ENCODE measurements at places on chromosomes 5 and 9.

- peak; percentile 22 for DNase-seq
These were observed 84.9 kb downstream of the RGS3 start for GRCh38 chr9:113548221-113549041.

DNA sequence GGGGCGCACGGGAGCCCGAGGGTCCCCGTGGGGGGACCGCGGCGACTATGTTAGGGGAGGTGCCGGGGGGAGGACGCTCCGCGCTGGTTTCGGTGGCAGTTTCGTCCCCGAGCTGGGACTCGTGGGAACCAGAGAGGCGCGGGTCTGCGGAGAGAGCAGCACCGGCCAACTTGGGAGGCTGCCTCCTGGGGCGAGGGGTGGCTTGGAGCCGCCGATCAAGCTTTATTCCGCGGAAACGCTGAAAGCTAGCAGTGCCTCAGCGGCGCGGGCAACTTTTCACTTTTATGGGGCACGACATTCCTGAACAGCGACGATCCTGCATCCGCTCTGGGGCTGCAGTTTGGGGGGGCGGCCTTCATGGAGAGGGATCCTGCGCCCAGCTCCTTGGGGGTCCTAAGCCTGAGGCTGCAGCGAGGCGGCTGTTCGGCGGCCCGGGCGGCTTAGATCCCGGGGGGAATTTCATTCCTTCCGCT, 369 bp downstream of the OCLN start:
- no peak for DNase-seq

GRCh38 chr5:16234598-16234997, 55.0 kb upstream of the MARCHF11 start:
- no peak for DNase-seq

DNA sequence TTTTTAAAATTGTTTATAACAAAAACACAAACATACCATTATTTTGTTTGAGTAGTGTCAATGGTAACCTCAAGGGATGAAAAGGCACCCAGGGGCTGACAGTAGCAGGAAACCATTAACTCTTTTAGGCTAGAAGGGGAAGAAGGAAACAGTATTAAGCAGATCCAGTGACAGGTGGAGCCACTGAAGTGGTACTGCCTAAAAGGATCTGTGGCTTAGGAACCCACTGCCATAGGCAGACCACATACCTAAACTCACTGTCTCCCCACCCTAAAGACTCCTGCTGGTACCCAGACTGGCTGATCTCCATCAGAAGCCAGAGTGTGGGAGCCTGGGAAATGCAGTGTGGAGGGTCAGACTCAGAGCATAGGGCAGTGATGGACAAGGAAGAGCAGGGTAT, 13.5 kb downstream of the RLN1 start:
- DNase-seq = no peak

GRCh38 chr5:132190161-132190817, 37.4 kb downstream of the P4HA2 start:
- peak; percentile 54 for DNase-seq

DNA sequence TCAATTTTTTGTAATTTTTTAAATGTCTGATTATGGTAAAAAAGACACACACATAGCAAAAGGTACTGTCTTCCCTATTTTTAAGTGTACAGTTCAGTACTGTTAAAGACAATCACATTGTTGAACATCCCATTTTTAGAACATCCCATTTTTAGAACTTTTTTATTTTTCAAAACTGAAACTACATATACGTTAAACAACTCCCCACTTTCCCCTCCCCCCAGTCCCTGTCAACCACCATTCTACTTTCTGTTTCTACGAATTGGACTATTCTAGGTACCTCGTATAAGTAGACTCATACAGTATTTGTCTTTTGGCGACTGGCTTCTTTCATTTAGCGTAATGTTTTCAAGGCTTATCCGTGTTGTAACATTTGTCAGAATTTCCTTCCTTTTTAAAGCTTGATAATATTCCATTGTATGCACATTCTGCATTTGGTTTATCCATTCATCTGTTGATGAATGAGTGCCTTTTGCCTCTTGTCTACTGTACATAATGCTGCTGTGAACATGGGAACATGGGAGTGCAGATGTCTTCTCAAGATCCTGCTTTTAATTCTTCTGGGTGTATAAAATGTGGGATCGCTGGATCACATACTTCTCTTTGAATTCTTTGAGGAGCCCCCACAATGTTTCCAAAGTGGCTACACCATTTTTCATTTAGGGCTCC, 154.0 kb downstream of the PIK3R1 start:
- peak; percentile 64 for DNase-seq

DNA sequence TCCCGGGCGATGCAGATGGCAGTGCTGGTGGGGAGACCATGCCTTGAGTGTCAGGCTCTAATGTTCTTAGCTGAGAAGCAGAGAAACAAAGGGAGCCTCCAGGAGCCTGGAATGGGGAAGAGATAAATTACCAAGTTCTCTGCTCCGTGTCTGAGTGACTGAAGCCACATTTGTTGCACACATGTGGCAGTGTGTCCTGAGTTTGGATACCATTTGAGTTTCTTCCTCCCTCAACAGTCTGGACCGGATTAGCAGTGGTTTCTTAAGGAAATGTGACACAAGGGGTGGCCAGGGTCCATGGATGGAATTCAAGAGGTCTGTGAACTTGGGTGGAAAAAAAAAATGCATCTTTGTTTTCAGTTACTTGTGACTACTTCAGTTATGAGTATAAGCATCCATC, 50.7 kb upstream of the GARNL3 start:
- DNase-seq = no peak

- DNase-seq = peak; percentile 40
These were observed 119.8 kb downstream of the SSBP2 start for GRCh38 chr5:81631124-81631523.

DNA sequence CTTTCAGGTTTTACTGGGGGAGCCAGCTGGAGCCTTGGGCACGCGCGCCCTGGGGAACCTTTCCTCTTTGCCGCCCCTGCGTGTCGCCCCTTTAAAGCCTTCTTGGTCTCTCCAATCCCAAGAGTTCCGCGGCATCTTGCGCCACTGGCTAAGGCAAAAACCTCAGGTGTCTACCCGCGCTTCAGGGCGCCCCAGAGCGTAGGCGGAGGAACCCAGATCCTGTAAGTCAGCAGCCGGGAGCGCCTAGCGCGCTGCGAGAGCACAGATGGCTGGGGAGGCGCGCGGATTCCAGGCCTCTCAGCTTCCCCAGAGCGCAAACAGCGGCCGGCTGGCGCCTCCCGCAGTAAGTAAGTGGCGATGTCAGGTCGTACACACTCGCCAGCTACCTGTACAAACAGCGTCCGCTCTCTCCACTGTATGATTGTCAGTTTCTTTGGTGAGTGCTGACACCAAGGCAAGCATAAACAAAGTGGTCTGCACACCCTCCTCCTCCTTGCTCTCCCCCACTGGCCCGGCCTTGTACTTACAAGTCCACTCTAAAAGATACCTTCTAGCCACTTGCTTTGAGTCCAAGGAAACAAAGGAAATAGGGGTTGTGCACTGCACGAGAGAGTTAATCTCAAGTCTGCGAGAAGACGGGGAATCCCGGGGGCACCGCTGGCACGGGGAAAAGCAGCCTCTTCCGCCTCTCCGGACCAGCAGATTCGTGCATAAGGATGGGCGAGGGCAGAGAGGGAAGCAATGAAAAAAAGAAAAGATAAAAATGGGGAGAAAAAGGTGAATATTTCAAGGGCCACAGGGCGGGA, 2.9 kb downstream of the HTR1A start:
- no peak for DNase-seq

GRCh38 chr9:131056781-131057506, 39.4 kb upstream of the AIF1L start:
- no peak for DNase-seq

- DNase-seq = no peak
These were observed 535 bp downstream of the UNC5A start for GRCh38 chr5:176810687-176811501.

- DNase-seq = no peak
These were observed 64.2 kb upstream of the STK32A start for GRCh38 chr5:147170603-147171002.

DNA sequence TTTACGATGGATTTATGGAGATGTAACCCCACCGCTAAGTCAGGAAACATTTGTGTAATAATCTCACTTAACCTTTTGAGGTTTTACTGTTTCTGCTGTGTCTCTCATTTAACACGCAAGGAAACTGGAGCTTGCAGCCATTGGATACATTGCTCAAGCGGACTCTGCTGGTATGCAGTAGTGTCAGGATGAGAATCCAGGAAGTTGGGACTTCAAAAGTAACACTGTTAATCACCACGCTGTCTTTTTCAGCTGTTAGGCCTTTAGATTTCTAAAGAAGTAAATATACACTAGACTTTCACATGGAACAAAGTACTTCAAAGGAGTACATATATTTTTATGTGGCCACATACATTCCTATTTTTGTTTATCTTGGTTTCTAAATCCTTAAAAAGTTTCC, 114.7 kb downstream of the LPAR1 start:
- DNase-seq = no peak

DNA sequence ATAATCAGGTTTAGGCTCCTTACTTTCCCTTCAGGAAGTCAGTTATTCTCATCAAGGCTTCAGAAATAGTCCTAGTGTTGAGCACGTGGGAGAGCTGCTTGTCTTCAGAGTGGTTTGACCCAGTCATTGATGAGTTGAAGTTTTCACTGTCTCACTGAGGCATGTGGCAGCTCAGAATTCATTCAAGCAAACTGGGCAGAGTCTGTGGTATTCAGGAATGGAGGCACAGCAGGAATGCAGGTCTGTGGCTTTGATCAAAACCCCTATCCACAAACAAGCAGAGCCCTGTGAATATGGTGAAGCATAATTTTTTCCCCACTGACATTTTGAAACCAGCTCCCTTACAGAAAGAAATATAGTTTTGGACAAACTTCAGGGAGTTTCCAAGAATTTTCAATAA, 207.3 kb downstream of the CD180 start:
- no peak for DNase-seq

DNA sequence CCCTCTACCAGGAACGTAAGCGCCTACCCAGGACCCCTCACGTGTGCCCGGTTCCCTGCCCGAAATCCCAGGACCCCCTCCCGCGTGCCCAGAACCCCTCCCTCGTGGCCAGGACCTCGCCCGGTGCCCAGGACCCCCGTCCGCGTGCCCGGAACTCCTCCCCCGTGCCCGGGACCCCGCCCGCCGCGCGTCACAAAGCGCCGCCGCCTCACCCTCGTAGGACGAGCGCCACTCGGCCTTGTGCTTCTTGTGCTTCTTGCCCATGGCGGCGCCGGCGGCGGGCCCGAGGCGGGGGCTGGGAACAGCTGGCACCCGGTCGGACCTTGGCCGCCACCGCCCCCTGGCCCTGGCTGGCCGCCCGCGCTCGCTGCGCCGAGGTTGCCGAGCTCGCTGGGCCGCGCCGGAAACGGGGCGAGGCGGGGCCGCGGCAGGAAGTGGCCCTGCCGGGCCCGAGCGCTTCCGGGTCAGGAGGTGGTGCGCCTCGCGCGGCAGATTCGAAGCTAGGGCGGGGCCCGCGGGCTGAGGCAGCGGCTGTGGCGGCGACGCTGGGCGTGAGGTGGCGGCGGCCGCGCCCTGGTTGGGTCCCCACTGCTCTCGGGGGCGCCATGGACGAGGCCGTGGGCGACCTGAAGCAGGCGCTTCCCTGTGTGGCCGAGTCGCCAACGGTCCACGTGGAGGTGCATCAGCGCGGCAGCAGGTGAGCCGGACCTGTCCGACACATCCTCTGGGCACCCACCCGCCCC, at the start of the genes BRD9 and TRIP13:
TSS of gene BRD9 (minus strand) at position 408 of the 743 bp plus-strand sequence. CDS start at position 264, 144 bp downstream.
TSS of gene TRIP13 (plus strand) at position 491 of the 743 bp plus-strand sequence. CDS start at position 606, 115 bp downstream.
- DNase-seq = peak; percentile 83

DNA sequence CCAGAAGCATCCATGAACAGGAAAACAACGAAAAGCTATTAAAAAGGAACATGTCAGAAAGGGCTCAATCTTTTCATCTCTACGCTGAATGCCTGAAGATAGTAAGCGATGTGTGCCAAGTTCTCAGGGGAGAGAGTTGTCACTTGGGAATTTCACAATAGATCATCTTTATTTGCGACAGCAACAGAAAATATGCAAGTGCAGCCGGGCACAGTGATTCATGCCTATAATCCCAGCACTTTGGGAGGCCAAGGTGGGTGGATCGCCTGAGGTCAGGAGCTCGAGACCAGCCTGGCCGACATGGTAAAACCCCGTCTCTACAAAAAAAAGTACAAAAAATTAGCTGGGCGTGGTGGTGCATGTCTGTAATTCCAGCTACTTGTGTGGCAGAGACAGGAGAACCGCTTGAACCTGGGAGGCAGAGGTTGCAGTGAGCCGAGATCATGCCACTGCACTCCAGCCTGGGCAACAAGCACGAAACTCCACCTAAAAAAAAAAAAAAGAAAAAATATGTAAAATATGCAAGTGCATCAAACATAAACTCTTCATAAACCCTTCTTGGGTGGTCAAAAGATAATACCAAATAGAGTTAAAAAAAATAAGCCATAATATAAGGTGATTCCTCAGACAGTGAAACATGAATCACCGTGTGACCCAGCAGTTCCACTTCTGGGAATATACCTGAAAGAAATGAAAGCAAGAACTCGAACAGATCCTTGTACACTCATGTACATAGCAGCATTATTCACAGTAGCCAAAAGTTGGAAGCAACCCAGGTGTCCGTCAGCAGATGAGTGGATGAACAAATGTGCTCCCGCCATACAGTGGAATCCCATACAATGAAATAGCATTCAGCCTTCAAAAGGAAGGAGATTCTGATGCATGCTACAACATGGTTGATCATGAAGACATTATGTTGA, 16.2 kb downstream of the SFXN1 start:
- no peak for DNase-seq

DNA sequence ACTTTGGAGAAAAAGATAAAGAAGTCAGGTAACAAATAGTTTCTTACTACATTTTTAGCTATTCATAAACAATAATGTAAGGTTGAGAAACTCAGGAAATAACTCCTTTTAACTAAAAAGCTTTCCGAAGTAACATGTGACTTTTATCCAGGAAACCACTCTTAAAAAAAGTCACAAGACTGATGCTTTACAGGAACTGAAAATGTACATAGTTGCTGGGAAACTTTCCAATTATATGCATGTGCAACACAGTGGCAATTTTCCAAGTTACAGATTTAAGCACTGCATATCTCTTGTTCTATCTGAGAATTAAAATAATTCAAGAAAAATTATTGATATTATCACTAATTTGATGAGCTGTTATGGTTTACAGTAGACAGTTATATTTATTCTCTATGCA, 105.2 kb downstream of the CDH10 start:
- DNase-seq = no peak

DNA sequence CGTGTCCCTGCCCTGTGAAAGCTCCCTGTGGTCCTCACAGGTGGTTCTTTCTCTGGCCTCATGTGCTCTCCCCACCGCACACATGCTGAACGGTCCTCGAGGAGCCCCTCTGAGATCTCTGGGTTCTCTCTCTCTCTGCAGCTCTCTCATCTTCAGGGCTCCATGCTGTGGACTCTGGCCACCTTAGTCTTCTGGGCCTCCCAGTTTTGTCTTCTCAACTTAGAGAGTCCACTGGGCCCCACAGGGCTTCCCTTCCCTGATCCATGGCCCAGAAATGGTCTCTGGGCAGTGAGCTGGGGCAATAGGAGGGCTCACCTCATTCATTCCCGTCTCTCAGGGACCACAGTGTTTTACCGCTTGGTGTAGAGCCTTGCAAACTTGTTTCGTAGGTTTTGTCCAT, 26.4 kb downstream of the FGD3 start:
- no peak for DNase-seq

Data from CD4-positive, alpha-beta T cell treated with Interleukin-12 subunit alpha and Interleukin-12 subunit beta, for 1 hour (primary cell).